Brain pericyte (primary cell): ENCODE measurements at places on chromosomes 13 and 19.

GRCh38 chr13:75445717-75446499, 36.1 kb downstream of the TBC1D4 start:
- no peak for DNase-seq

DNA sequence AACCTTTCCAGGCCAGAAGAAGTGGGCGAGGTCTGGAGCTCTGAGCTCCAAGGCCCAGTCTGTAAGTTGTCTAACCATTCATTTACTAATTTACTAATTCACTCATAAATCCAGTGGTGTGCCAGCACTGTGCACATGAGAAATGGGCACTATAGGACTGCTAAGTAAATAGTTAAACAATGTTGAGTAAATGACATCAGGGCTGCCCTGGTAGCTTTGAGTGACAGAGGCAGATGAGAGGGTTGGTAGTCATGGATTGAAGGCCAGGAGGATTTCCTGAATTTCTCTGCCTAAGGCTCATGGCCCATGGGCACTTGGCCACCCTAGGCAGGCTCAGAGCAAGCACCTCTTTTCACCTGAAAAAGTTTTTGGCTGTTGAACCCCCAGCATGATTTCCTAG, 216.9 kb upstream of the RXFP2 start:
- no peak for DNase-seq

DNA sequence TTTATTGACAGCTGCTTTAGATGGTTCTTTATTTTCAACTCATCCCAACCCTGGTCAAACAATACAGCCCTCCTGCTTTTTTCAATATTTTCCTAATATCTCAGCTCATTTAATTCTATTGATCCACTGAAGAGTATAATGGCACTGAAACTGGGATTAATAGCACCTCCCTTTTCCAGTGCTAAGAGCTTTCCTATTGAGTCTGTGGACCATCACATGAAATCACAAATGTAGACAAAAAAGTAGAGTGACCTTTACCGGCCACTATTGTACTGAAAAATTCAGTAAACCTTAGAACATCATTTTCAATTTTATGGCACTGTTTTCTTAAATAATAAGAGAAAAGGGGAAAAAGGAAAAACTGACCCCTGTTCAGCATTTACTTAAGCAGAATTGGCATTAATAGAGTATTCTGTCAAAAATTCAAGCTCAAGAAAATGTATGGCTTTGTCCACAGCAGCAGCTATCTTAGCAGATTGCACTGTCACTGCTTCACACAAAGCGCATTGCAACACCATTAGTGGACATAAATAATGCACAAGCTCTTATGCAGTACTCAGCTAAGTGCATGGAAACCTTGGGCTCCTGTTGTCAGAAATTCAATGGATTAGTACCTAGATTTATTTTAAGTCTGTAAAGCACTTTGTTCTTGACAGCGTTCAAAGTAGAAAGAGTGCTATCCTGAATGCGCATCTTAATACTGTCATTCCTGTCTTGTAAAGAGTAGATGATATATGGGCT, 851.0 kb upstream of the KLHL1 start:
- DNase-seq: no peak

DNA sequence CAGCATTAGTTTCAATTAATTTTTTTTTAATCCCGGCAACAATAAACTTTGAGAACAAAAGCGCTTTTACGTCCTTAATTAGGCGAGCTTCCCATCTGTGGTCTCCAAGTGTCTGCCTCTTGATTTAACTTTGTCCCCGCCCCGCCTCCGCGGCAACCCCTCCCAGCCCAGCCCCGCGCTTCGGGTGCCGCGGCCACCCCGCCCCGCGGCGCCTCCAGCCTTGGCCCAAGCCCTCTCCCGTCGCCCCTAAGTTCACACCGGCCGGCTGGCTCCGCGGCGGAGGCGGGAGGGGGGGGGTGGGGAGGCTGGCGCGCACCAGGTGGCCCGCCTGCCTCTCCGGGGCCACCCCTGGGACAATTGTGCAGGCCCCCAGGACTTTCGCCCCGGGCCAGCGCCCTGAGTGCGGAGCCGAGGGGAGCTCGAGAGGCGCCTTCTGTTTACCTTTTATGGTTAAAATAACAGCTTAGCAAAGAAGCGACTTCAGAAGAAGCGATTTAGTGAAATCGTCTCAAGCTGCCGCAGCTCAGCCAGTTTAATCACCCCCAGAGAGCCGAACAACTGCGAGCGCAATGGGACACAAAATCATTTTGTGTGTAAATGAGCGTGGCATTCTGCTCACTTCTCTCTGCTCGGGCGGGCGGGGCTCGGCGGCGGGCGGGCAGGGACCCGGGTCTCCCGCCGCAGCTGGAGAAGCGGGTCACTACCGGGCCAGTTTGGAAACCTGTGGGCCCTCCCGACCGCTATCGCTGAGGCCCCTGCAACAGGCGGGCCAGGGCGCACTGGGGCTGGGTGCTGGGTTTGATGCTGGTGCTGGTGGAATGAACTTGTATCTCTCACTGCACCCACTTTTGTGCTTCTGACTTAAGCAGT, 1.4 kb downstream of the KCTD15 start:
- no peak for DNase-seq

DNA sequence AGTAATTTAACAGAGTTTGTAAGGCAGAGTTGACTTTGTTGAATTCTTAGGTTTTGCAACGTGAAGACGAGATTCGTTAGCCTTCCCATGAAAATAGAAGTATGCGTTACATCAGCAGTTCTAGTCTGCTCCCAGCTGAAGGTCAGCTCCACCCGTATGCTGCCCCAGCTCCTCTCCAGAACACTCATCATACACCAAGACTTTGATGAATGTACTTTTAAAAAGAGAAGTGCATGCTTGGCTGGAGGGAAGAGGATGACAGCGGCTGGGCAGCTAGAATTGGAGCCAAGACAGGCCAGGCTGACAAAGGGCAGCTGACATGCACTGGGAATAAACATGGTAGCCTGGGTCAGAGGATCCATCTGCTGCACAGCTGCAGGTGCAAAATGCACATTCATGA, 166.3 kb upstream of the ARGLU1 start:
- DNase-seq: no peak

- no peak for DNase-seq
These were observed at the start of gene SHFL for GRCh38 chr19:10085641-10086590. Gene SHFL (plus strand): TSS chr19:10086317. CDS start chr19:10086428, 111 bp downstream.

- DNase-seq: no peak
These were observed 88.1 kb downstream of the SLC7A1 start for GRCh38 chr13:29507356-29507755.

DNA sequence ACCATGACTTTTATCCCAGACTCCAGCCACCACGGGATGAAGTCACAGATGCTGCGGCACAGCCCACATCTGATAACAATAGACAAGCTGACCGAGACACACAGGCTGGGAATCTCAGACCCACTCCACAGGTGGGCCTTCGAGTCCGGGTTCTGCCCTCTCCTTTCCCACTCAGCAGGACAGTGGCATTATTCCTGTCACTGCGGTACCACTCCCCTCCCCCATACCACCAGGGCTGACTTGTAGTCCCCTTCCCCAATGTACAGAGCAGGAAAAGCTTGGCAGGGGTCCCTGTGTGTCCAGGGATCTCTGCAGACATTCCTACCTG, 179 bp upstream of the AMER2 start:
- no peak for DNase-seq

DNA sequence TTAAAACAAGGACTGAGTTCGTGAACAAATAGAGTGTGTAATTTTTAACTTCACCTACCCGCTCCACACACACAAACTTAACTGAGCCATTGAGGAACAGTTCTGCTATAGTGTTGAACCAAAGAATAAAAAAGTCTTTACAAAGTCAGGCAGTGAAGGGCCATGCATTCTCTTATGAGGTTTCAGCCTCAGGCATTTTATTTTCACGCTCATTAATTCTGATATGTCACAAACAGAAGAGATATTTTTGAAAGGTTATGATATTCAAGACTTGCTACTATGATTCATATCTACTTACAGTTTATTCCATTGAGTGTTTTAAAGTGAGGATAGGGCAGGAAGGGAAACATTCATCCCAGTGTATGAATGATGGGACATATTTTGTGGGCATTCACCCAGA, 282.2 kb downstream of the SLITRK5 start:
- DNase-seq: no peak

- DNase-seq: no peak
These were observed 234.9 kb upstream of the STARD13 start for GRCh38 chr13:33520468-33520839.

DNA sequence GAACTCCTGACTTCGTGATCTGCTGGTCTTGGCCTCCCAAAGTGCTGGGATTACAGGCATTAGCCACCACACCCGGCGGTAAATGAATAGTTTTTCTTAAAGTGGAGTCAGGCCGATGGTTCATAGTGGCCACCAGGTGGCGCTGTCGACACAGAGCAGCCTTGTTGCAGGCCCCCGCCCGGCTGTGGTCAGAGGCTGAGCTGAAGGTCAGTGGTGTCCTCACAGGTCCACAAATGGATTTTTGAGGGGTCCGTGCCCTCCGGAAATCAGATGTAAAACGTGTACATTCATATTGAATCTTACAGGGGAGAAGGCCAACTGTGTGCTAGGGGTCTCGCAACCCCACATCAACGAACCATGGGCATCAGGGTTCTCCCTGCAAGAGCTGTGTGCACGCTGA, 13.4 kb upstream of the WDR18 start:
- no peak for DNase-seq

GRCh38 chr19:56838909-56839651, 1.4 kb downstream of the PEG3 start:
- peak; percentile 84 for DNase-seq

- no peak for DNase-seq
These were observed 5.7 kb downstream of the POLR1D start for GRCh38 chr13:27627380-27627779.

DNA sequence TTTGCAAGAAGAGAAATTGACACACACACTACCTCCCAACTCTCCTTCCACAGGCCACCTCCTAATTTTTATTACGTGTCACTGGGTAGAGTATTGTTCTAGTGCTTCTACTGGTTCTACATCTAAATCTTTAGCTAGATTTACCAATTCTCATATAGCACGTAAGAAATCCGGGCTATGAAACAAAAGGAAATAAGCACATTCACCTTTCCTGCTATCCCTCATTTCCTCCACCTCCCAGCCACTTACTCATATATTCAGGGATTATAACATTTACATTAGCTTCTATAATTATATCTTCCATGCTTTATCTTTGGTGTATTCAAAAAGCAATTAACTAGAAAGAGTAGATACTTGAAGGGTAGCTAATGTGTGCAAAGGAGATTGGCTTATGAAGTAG, 39.7 kb downstream of the USP12 start:
- DNase-seq: no peak

- DNase-seq: no peak
These were observed 16.2 kb downstream of the CAPN12 start for GRCh38 chr19:38727868-38728660.

DNA sequence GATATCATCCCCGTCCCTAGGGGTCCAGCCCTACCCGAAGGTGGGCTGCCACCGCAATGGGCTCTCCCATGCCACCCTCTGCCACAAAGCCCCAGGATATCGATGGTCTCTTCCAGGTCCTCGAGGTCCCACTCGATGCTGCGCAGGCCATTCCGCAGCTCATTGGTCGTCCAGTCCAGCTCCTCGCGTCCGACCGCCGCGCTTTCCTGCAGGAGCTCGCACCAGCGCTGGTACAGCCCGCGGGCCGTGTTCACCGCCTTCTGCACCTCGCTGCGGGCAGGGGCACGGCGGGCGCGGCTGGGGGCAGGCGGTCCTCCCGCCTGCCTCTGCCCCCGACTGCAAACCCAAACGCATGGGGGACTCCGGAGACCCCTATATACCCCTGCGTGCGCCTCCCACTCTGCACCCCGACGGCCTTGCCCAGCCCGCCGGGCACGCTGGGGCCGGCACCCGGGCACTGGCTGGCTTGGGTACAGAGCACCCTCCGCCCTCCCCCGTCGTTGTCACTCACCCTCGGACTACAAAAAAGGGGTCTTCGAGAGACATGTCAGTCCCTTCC, 468 bp downstream of the STX10 start:
- no peak for DNase-seq

GRCh38 chr19:4354897-4355296, 11.5 kb downstream of the MPND start:
- DNase-seq: no peak

DNA sequence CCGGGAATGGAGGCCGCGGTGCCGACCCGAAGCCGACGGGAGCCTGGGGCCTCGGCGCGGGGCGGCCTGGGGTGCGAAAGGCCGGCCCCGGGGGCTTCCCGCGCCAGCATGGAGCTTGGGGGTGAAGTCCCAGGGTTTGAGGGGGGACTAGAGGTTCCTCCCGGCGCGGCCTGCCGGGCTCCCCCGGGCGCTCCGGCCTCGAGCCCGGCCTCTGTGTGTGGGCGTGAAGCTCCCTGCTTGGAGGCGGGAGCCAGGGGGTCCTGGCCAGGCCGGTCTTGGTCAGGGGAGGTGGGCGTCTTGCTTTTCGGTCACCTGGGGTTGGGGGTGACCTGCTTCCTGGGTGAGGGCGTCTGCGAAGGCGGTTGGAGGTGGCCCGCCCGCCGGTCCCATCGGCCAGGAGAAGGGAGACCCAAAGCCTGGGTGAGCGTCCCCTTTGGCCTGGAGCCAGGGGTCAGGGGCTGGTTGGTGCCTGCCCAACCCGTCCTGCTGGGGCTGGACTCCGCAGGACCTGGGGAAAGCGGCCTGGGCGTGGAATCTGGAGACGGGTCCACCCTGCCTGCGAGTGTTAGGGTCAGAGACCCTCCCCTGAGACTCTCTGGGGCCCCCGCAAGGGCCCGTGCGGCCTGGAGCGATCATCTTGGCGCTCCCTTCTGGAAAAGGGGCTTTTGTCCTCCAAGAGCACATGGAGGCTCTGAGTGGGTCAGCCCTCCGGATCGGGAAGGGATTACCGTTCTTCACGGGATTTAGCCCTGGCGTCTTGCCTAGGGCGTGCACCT, 535 bp downstream of the BSG start:
- DNase-seq: no peak

- DNase-seq: no peak
These were observed 1.3 kb downstream of the RPS16 start for GRCh38 chr19:39434123-39435076.

- no peak for DNase-seq
These were observed 2.4 kb upstream of the CSNK1A1L start for GRCh38 chr13:37107868-37108267.

- DNase-seq: no peak
These were observed 54.9 kb downstream of the SLC7A9 start for GRCh38 chr19:32814624-32815023.

GRCh38 chr19:33437393-33437820, 63.9 kb downstream of the CEBPG start:
- DNase-seq: no peak

- no peak for DNase-seq
These were observed 101.3 kb downstream of the ARHGEF7 start for GRCh38 chr13:111216166-111216960.

DNA sequence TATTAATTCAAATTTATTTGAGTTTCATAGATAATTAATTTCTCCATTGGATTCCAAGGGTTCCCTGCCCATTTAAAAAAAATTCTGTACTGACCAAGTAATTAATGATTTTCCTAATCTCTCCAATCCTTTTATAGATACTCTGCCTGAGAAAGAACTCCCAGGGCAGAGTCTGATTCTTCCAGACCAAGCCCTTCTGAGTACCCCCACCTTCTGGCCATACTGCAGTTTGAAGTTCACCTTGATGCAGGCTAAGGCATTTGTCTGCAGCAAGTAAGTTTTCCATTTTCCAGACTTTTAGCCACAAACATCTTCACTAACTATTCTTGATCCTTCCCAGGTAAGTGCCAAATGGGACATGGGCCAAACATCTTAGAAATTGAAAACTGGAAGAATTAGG, 195.9 kb downstream of the LHFPL6 start:
- DNase-seq: no peak

- no peak for DNase-seq
These were observed 12.3 kb downstream of the PLD3 start for GRCh38 chr19:40360708-40361241.
